ENCODE measurements at places on chromosomes 1 and 21.

DNA sequence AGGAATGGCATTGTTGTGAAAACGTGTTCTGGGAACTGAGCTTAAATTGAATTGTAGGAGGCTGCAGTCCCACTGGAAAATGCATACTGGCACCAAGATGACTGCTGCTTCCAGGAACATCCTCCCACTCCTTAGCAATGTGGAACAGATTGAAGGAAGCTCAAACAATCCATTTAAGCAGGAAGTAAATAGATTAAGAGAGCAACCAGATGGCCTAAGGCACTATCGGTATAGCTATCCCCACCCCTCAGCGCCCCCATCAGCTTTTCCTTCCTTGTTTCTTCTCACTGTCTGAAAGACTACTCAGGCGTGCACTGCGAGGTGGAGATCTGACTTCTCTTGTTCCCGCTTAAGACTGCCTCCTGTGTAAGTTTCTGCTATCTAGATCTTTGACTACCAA, 4.0 kb upstream of the IFI16 start:
- no peak for DNase-seq

GRCh38 chr1:33965086-33965485, 101.2 kb downstream of the HMGB4 start:
- no peak for DNase-seq

- no peak for DNase-seq
These were observed 7.5 kb downstream of the ATP1A2 start for GRCh38 chr1:160122978-160123495.

GRCh38 chr1:202603435-202603834, 106.8 kb downstream of the SYT2 start:
- DNase-seq, result no peak

DNA sequence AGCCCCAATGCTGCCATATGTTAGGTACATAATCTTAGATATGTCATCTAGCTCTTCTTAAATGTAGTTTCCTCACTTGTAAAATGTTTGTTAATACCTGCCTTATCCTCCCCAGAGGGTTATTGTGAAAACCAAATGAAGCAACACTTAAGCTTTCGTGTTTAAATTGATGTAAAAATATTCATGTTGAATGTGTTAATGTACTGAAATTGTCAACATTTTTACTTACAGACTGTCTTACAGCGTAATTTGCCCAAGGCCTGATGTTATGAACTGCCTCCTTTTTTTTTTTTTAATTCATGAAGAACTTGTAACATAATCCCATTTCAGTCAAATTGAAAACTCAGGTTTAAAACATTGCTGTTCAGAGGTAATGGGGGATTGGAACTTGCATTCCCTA, 25.6 kb upstream of the ENAH start:
- no peak for DNase-seq

DNA sequence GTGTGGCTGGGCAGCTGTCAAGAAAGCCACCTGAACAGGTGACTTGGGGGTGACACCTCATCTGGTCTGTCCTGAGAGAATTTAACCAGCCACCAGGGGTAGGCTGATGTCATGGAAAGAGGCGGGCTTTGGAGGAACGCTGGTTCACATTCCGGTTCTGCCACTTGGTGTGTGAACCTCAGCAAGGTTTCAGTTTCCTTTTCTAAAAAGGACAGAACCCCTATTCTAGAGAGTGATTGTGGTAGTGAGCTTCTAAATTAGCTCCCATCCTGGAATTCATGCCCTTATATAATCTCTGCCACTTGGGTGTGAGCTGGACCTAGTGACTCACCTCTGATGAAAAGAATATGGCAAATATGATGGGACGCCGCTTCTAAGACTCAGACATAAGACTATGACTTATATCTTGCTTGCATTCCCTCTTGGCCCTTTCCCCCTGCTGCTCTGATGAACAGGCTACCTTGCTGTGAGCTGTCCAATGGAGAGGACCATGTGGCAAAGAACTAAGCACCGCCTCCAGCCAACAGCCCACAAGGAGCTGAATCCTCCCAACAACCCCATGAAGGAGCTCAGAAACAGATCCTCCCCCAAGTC, 332.1 kb downstream of the RRAGC start:
- peak; percentile 83 for DNase-seq

DNA sequence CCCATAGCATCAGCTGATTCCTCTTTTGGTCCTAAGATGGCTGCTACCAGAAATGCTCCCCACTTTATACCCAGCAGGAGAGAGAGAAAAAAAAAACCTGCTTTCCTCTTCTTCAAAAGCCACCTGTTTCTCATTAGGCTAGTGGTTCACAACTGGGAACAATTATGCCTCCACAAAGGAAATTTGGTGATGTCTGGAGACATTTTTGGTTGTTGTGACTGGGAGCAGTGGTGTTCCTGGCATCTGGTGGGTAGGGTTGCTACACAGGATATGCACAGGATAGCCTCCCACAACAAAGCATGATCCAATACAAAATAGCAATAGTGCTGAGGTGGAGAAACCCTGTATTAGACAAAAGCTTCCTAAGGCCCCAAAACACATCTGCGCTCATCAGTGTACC, 38.5 kb upstream of the SGIP1 start:
- no peak for DNase-seq

- no peak for DNase-seq
These were observed 82.9 kb downstream of the STUM start for GRCh38 chr1:226631229-226632000.

DNA sequence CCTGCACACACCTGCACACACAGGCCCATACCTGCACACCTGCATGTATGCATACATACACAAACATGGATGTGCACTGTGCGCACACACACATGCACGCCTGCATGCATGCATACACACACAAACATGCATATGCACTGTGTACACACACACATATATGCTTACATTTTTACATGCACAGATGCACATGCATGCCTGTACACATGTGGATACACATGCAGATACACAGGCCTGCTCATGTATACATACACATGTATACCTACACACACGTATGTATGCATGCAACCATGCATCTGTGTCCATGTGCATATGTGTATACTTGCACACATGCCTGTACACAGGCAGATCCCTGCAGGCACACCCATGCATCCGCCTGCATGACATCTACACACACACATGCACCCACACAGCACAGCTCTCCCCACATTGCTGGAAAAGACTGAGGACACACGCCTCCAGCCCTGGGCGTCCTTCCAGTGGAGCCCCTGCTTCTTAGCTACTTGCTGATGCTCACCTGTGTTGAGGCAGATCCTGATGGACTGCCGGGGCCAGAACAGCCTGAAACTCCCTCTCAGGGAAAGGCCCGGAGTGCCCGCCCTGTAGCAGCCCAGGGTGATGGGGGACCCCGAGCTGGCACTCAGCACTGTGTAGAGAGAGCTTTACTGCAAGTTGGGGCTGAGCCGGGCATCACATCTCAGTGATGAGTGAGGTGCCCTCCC, 28.6 kb downstream of the KRTAP10-1 start:
- no peak for DNase-seq

GRCh38 chr1:57115030-57115614, 149.3 kb upstream of the C8B start:
- DNase-seq, result no peak

DNA sequence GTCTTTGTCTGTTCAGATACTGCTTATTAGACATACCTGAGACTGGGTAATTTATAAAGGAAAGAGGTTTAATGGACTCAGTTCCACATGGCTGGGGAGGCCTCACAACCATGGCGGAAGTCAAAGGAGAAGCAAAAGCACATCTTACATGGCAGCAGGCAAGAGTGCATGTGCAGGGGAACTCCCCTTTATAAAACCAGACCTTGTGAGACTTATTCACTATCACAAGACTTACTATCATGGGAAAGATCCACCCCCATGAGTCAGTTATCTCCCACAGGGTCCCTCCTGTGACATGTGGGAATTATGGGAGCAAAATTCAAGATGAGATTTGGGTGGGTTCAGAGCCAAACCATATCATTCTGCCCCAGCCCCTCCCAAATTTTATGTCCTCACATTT, 7.1 kb upstream of the PSMA5 start:
- DNase-seq, result no peak

DNA sequence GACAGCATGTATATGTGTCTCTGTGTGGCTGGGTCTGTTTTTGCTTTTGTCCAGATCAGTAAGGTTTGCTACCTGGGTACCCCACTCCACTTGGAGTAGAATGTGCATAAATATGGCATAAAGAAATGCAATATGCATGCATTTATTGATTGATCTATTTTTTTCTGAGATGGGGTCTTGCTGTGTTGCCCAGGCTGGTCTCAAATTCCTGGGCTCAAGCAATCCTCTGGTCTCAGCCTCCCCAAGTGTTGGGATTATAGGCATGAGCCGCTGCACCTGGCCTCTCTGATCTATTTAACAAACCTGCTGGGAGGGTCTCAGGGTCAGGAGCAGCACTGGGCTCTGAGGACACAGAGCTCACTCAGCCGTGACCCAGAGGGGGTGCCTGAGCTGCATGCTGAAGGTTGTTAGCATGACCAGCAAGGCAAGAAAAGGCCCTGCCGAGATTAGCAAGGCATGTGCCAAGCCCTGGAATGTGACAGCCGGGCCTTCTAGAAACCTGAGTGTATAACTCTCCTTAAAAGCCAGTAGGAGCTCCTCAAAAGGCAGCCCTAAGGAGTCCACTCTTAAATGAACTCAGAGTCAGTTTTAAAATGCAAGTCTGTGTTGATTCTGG, 22.5 kb downstream of the PCSK9 start:
- no peak for DNase-seq

- DNase-seq, result no peak
These were observed 27.4 kb downstream of the TNFSF18 start for GRCh38 chr1:173023343-173023742.

- no peak for DNase-seq
These were observed 29.9 kb downstream of the HHAT start for GRCh38 chr1:210358626-210359025.
